ENCODE measurements at places on chromosomes 5 and 9.

- no peak for DNase-seq
Measured at GRCh38 chr5:159104759-159105144, 5.0 kb upstream of the EBF1 start.

GRCh38 chr5:145227881-145228280 lies 607.3 kb downstream of the PRELID2 start:
- no peak for DNase-seq

DNA sequence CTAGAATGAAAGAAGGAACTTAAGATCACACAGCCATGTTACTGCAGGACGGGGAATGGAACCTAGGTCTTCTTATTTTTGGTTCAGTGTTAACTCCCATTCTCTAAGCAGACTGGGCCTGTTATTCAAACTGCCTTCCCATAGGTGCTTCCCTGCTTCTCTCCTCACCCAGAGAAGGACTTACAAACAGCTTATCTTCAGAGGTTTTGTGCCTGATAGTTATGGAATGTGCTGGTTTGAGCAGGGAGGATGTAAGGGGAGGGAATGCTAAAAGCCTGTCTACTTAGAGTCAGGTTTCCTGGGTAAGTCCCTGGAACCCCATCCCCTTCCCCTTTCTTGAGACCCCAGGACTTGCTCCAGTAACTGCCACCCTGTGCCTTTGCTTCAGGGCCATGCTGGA lies 4.2 kb upstream of the PSMD5 start:
- DNase-seq, result no peak

GRCh38 chr5:113495422-113495841 lies 7.2 kb upstream of the MCC start:
- DNase-seq, result no peak

- peak; percentile 85 for DNase-seq
Measured at GRCh38 chr9:35954942-35955546, 2.9 kb downstream of the OR2S2 start.

DNA sequence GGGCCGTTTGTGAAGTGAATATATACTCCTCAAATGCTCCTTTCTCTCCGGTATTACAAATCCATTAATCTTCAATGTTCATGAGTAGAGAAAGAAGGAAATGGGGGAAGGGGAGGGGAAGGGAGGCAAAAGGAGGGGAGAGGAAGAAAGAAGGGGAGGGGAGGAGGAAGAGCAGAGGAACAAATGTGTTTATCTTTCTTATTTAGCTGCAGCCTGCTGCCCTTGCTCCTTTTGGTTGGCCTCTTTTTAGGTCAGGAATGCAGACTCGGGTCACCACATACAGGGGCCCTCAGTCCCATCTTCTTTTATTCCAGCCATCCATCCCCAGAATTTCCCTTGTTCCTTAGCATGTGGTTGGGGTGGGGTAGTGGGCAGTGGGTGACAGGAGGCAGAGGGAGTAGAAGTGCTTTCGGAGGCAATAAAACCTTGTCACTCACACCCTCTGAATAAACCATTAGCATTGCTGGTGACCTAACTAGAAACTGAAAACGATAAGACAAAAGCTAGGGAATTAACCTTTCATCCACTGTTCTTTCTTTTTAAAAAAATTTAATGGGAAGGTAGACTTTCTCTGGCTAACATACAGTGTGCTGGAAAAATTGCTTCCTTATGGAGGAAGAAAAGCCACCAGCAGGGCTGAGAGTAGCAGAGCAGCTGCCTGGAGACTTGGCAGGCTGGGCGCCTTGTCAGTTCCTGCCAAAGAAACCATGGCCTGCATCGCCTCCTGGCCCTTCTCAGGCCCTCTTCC lies 16.8 kb upstream of the PRLR start:
- DNase-seq, result peak; percentile 43

All from hepatocyte (in vitro differentiated cells).